ENCODE measurements at places on chromosomes 7 and 10. TPM values are rescaled to one million over a fixed set of nuclear protein-coding genes. Genes with fewer than 3 reads are reported as not detected.

FBXL15 gene
- total RNA-seq = 22.9 TPM

- DNase-seq = peak; percentile 85
These were observed 33.8 kb upstream of the RBM20 start for GRCh38 chr10:110610308-110610774.

- peak; percentile 88 for DNase-seq
These were observed at the start of gene ZNF746 for GRCh38 chr7:149497467-149498261. TSS of gene ZNF746 (minus strand) at chr7:149497809. CDS start at chr7:149497536, 273 bp downstream.

- no peak for DNase-seq
These were observed 2.9 kb downstream of the KLF6 start for GRCh38 chr10:3782146-3782450.

DNA sequence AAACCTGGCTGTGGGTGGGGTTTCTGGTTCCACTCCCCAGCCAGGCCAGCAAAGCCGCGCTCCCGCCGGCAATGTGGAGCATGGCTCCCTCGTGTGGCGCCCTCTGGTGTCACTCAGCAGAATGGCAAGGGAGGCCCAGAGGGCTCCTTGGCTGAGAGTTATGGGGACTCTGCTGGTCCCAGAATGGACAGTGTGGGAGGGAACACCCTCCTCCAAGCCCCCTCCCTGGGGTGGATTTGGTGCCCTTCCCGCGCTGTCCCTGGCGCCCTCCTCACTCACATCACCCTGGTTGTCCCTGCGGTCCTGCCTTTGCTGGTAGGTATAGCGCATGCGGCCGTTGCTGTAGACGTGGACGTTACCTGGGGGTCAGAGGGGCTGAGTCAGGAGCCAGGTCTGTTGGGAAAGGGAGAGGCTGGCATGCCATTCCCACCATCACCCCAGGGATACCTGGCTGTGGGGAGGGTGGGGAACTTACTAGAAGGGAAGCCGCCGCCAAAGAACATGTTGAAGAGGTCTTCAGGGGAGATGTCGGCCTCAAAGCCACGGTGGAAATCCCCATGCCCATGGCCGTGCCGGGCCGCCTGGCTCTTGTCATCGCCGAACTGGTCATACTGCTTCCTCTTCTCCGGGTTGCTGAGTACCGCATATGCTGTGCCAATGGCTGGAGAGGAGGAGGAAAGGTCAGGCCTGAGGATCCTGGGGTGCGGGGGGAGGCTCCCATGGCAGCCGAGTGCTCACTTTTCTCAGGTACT is 14.0 kb downstream of the DNAJB12 start:
- peak; percentile 75 for DNase-seq

- no peak for DNase-seq
These were observed 86.9 kb downstream of the CARD11 start for GRCh38 chr7:2956526-2957368.

- DNase-seq = no peak
These were observed 27.4 kb downstream of the PILRA start for GRCh38 chr7:100400656-100401055.

KIAA1217 gene
- total RNA-seq = 17.7 TPM

DNA sequence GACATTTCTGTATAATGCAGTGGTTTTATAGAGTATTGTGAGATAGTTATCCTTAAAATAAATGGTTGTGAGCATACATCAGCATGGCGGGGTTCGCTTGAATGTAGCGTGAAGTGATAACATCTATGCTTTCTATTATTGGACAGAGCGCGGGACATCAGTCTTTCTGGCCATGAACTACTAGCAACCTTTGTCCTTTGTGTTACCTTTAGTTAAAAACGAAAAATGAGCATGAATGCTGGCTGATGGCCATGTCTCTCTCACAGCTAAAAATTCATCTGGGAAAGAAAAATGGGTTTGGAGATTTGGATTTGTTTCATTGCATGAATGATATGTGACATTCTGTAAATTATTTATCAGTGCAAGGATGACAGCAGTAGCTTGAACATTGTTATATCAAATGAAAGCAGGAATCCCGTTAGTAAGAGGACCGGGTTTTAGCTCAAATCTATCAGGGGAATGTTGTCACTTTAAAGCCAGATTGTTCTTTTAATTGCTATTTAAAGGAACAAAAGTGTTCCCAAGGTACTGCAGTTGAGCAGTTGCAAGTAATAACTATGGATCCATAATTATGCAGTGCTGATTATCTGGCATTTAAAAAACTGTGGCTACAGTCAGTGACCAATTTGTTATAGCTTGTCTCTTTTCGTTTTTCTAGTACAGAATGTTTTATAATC is 131.0 kb downstream of the KAT6B start:
- DNase-seq = no peak

TAS2R4 gene
- total RNA-seq = 1.3 TPM

DNA sequence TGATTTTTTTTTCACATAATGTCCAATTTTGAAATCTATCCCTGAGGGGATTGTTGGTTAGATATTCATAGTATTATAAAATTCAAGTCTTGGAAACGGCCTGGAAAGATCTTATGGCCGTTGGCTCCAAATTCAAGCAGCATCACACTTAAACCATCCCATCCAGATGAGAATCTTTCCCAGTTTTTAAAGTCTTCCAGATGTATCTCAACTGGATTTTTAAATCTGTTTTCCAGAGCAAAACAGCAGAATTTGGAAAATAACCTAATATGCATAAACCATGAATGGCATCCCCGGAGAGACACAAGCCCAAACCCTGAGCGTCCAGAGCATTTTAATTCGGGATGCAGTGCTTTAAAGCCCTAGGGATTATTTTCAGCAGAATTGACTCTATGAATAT is 208.2 kb upstream of the PRKCQ start:
- DNase-seq = no peak

ITIH5 gene
- total RNA-seq = 18.8 TPM

MALRD1 gene
- not detected for total RNA-seq

DNA sequence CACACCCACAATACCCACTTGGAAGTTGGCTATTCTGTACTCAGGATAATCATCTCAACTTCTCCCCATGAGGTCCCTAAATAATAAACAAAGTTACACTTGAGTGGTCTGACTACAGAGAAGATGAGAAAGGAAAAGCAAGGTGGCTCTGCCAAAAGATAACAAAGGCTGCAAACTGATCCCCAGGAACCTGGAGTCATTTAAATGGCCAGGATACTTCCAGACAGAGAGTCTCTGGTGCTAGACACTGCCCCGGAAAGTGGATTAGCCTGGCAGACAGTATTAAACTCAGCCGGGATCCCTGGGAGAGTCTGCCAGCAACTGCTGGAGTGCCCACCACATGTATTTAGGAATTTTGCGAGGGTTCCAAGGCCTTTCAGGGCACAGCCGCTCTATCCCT is 93.7 kb downstream of the DGKI start:
- no peak for DNase-seq

DNA sequence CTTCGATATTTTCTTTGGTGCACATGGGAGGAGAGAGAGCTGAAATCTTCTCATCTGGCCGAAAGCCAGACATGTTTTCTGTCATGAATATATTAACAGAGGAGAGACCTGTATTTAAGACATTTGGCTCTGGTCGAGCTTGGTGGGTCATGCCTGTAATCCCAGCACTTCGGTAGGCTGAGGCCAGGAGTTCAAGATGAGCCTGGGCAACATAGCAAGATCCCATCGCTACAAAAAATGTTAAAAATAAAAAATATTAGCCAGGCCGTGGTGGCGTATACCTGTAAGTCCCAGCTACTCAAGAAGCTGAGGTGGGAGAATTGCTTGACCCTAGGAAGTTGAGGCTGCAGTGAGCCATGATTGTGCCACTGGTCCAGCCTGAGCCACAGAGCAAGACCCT is 21.9 kb upstream of the GATA3 start:
- no peak for DNase-seq

FBXO24 gene
- not detected for total RNA-seq

DNA sequence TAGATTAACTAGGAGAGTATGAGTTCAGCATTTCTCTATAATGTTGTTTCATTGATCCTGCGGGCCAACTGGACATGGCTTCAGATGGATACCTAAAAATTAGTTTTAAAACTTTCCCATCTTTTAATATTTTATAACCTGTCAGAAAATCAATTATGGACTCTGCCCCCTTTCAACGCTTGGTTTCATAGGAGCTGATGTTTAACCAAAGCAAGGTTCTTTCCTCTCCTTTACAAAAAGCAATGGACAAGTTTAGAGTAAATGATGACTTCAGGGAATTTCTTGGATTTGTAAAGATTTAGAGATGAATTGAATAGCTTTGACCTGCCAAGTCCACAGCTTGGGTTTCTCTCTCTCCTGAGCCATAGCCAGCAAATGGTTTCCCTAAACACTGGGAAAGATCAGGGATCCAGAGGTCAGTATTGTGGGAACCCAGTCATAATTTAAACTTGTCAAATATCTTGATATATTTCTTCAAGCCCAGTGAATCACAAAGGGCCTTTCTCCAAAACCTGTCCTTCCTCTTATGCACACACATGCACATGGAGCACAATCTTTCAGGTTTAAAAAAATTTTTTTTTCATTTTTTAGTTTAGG is 177.1 kb downstream of the EVX1 start:
- DNase-seq = peak; percentile 58

- DNase-seq = no peak
These were observed 363.3 kb downstream of the ARL4A start for GRCh38 chr7:13050703-13051102.

DNA sequence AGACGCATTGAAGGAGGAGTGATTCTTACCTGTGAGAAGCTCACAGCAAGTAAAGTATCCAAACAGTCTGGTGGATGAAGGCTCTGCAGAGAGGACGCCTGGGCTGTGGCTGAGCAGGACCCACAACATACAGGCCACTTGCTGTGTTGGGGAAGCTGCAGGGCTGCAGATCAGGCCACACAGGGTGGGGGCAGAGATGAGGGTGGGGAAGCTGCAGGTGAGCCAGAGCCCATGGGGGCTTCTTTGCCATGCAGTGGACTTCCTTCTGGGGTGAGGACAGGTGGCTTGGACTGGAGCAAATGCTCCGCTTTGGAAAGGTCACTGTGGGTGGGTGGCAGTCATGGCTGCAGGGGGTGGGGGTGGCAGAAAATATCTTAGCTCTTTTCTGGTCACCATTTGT is 214.8 kb downstream of the GLRX3 start:
- no peak for DNase-seq

KIFBP gene
- total RNA-seq = 26.7 TPM

DNA sequence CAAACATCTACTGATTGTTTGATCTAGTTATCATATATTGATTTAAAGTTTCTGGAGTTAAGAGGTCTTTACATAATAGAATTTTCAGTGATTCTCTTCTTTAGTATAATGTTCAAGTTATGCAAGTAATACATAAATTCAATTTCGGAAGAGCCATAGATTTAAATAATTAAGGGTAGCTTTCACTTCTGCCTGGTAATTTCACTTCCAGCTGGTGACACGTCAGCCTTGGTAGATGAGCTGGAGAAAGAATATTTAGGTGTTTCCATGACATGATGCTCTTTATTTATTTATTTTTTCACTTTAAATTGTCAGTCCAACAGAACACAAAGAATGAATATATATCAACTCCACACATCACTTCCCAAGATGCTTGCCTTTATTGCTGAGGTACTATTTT is 5.2 kb upstream of the OTUD1 start:
- DNase-seq = no peak

PRSS37 gene
- total RNA-seq = not detected

MBL2 gene
- total RNA-seq = not detected

DNA sequence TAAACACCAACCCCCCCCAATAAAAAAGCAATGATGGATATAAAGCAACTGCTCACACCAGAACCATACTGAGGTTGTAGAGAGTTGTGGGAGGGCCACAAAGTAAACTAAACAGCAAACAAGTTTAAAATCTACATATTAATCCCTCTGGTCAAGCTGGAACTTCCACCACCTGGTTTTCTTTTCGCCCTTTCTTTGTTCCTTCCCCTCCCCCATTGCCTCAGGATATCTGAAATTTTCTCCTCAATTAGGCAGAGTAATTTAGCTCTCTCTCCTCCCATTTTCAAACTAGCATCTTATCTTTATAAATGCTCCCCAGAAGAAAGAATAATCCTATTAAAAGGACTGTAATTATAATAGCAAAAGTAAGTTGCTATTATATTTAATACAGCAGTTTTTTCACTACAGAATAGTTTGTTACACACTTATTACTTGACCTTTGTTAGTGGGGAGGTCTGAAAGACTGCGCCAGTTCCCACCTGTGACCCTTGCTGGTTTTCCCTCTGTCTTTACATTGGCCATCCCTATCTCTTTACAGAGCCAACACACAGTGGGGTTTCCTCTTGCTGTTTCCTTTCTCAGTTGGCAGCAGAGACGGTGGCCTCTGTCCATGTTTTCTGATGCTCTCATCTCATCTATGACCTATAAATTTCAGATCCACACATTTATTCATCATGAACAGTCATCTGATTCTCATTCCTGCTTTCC is 235.4 kb downstream of the RNLS start:
- no peak for DNase-seq

GRCh38 chr7:33041631-33042428 is 20.7 kb downstream of the NT5C3A start:
- DNase-seq = no peak

DNA sequence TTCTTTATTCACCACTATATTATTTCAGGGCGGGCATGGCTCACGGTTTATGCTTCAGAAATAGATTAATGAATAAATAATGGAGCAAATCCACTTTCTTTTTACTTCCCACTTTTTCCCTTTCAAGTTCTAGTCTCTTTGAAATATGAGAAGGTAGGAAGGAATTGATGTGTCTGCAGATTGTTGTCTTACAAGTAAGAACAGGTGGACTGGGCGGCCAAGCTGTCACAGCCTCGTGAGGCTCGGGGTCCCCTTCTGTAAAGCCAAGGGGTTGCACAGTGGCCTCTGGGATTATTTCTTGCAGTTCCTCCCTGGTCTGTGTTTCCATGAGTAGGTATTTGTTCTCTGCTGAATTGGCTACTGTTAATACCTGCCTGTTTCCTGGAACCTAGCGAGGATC is 11.2 kb downstream of the VWA2 start:
- no peak for DNase-seq

- no peak for DNase-seq
These were observed 39.2 kb downstream of the MEOX2 start for GRCh38 chr7:15647309-15647708.

DNA sequence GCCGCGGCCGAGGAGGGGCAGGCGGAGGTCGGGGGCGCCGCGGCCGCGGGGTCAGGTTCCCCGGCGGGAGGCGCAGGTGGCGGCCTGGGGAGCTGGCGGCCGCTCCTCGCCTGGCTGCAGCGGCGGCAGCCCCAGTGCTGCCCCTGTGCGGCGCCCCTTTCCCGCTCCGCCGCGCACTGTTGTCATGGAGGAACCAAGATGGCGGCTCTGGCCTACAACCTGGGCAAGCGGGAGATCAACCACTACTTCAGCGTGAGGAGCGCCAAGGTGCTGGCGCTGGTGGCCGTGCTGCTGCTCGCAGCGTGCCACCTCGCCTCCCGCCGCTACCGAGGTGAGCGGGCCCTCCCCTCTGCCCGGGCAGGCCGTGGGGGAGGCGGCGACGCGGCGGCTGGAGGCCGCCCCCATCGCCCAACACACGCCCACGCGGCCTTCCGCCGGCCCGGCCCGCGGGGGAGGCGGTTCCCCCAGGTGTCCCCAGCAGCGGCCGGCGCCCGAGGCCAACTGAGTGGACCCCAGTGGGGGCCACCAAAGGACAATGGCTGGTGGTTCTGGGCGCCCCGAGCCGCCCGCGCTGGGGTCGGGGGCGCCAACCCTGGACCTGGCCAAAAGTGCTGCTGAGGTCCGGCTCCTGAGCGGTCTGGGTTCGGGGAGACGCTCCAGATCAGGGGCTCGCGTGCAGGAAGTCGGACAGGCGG is 425 bp downstream of the CASD1 start:
- peak; percentile 72 for DNase-seq

All from stomach (tissue), 19 donors.